ENCODE measurements at places on chromosomes 11 and 22.

- DNase-seq = no peak
Measured at GRCh38 chr22:22666307-22667091, 22.1 kb downstream of the GGTLC2 start.

DNA sequence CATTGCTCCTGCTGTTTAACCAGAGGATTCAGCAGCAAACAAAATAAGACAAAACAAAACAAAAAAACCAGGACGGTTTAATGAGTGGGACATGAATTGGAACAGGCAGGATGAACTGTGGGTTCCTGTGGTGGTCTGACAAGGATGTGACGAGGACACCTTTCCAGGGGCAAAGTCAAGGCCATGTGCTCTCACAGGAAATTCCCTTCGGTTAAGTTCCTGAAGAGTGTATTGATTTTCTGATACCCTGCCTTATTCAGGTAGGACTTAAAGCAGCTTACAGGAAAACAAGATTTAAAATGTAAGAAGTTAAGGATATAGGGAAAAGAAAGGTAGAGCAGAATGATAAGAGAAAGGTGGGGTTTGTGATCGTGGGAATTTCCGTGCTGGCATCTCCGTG lies 8.5 kb upstream of the PLET1 start:
- no peak for DNase-seq

DNA sequence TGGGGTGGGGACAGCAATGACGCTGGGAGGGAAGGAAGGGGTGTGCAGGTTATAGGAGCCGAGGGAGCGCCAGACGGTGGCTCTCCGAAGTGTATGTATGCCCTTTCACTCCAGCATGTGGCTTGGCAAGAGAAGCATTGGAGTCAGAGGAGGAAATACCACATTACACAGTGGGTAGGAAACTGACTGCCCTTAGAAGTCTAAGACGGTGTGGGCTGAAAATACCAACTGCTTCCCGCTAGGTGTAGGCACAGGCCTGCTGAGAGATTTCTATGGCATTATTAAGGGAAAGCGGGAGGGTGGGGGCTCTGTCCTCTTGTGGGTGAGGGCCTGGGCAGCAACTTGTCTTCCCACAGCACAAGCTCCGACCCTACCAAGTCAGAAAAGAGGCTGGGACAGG lies 44.7 kb downstream of the CACNG2 start:
- no peak for DNase-seq

DNA sequence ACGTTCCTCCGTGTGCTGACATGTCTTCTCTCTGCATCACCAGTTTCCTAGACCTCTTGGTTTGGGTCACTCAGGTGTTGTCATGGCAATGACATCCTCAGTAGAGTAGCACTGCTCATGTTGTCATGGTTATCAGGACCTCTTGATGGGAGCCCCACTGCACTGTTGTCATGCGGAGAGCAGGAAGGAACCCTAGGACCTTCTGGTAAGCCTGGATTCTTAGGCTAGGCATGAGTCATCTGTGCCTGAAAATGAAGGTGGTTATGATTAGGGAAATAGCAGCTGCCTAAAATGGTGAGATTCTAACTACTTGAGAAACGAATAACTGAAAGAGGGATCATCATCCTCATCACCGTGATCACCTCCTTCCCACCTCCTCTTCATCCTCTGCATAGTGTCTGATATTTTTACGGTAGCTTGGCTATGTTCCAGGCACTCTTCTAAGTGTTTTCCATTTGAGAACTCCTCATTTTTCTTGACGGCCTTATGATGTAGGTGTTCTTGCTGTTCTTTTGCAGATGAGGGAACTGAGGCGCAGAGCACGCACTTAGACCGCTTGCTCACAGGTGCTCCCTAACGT lies 858.4 kb downstream of the NTM start:
- no peak for DNase-seq

- no peak for DNase-seq
Measured at GRCh38 chr11:37264783-37265182, 666.7 kb upstream of the RAG2 start.

GRCh38 chr22:18062421-18062820 lies 15.4 kb upstream of the PEX26 start:
- no peak for DNase-seq

DNA sequence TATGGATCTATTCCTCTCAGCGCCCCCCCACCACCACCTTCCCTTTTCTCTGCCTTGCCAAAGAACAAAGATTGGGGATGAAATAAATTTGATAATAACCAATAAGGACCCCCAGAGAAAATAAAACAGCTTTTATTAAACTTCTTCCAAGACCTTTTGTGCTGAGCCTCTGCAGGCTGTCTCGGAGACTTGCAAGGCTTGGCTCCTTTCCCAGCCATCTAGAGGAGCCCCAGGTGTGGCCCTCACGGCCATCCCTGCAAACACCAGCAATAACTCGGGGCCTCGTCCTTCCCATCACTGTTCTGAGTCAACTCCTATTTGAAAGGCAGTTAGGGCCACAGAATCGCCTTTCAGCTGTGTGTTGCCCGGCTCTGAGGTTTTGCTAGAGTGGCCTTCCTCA lies 51.2 kb upstream of the LMO1 start:
- DNase-seq = peak; percentile 30

GRCh38 chr11:2267851-2268728 lies 2.3 kb downstream of the ASCL2 start:
- DNase-seq = no peak

DNA sequence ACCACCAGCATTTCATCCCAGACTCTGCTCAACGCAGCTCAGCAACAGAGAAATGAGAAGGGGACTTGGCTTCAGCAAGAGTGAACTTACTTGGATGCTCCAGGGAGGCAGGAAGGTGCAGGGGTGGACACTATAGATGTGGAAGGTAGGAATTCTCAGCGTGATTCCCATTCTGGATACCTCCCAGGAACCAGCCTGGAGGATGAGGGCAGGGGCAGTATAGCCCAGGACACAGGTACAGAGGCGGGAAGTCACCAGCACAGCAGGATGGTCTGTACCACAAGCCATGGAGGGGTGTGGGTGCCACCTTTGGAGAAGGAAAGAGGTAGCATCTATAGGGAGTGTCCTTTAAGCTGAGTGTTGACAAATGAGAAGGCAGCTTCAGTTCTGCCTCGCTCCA lies 1275.2 kb downstream of the TBC1D22A start:
- DNase-seq = no peak

DNA sequence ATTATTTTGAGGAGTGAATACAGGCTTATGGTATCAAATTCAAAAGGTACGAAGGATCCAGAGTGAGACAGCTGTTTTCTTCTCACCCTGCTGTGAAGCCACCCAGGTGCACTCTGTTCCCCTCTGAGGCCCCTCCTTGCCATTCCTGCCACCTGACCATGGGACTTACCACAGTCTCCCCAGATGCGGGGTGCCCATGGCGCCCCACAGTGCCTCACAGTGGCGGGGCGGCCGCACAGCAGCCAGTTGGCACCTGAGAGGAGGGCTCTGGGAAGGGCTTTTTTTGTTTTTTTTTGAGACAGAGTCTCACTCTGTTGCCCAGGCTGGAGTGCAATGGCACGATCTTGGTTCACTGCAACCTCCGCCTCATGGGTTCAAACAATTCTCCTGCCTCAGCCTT lies 151.7 kb downstream of the CEP164 start:
- DNase-seq = no peak

DNA sequence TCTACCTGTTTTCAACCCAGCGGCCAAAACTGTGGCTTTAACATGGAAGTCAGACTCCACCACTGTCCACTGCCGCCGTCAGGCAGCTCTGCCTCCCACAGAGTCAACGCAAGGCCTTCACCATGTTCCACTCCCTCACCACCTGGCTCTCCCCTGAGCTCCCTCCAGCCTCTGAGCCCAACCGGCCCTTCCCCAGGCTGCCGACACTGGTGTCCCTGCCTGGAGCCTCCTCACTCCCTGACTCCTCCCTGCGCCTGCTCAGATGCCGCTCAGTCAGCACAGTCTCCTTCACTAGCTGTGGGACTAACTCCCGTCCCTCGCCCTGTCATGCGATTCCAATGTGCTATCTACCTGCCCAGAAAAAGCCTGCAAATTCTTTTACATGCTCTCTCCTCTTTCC lies 16.3 kb downstream of the SULT4A1 start:
- DNase-seq = no peak

DNA sequence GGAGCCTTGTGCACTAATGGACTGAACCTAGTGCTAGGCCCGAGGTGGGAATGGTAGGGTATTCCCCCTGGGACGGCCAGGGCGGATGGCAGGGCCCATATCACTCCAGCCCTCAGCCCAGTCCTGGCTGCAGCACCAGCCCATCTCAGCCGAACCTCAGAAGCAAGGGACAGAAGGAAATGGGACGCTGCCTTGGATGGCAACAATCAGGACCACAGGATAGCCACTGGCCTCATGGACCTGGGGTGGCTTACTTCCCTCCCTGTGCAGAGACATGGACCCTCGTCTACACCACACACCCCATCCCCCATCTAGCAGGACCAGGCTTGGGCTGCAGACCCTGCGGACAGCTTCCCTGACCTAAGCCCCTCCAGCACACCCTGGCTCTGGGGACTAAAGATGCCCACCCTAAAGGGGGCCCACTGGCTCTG lies 24.1 kb downstream of the ARVCF start:
- DNase-seq = no peak

DNA sequence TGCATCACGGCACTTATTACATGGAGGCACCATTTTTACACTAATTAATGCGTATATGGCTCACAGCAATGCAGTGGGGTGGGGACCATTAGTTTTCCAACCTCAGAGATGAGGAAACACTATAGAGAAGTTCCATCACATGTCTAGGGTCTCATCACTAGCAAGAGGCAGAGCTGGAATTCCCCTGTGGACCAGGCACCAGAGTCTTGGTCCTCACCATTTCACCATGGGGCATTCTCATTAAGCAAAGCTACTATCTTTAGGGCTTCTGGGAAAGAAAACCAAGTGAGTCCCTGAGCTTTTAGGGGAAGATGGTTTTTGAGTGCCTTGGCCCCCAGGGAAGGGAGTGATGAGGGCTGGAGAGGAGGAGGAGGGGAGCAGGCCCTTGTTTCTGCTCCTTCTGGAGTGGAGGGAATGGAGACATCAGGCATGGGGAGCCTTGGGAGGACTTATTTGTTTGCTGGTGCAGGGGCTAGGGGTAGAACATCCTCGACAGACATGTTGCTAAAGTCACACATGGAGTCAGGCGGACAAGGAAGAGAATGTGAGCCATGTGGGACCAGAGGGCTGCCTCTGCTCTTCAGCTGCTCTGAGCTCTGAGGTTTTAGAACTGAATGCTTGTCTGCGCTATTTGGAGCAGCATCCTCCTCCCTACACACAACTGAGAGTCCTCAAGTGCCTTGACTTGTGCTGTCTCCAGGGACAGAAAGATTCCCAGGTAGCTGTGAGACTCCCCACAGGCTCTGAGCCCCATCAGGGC lies 40.3 kb upstream of the ZBED5 start:
- no peak for DNase-seq

- no peak for DNase-seq
Measured at GRCh38 chr11:6727971-6728760, 43.6 kb downstream of the OR2AG2 start.

DNA sequence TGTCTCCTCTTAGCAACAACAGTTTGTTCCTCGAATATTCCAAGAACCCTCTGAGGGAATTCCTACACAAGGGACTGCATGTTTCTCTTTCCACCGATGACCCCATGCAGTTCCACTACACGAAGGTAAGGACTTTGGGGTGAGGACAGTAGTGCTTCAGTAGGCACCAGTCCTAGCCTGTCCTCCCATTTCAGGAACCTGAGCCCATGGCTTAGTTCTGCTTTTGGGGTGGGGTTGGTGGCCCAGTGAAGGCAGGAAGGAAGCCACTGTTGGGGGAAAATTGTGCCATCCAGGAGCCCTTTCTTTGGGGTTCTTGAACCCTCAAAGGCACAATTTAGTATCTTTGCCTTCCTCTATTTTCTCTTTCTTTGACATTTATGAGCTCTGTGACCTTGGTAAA lies 38.2 kb downstream of the RNF141 start:
- no peak for DNase-seq

DNA sequence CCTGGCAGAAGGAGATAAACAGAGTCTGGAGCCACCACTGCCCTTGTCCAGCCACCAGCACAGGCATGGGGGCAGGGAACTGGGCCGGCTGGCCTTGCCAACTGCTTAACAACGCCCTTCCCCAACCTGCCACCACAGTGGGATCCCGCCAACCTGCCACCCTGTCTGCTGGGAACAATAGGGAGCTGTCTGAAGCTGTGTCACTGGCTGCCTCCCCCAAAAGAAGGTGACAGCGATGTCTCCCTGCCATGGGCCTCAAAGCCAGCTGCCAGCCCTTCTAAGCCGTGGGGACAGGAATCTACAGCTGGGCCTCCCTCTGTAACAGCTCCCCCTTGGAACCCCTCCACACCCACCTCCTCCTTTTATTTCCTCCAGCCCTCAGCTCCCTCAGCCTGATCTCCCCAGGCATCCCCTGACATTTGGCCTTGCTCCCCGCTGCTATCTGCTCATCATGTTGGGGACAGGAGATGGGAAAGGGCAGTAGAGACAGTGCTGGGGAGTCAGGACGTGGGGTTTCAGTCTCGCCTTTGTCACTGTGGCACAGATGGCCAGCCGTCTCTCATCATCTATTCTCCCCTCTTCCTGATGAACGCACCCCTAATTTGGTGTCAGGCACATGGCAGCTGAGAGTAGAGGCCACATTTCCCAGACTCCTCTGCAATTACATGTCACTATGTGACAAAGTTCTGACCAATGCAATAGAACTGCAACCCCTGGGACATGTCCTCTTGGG lies 51.3 kb upstream of the PRDM11 start:
- DNase-seq = no peak

DNA sequence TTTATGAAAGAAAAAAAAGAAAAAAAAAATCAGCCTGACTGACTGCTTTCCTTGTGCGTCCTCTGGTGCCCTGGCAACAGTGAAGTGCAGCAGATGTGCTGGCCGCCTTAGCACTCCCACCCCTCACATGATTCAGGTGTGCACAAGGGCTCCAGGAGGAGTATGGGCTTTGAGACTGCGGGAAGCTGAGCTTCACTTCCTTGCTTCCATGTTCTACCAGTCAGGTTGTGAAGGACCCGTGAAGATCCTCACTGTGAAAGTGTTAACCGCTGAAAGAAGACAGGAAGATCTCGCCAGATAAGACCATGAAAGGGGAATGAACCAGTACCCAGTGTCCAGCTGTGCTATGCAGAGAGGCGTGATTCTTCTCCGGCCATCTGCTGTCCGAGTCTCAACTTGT lies 48.2 kb downstream of the HIRA start:
- no peak for DNase-seq

DNA sequence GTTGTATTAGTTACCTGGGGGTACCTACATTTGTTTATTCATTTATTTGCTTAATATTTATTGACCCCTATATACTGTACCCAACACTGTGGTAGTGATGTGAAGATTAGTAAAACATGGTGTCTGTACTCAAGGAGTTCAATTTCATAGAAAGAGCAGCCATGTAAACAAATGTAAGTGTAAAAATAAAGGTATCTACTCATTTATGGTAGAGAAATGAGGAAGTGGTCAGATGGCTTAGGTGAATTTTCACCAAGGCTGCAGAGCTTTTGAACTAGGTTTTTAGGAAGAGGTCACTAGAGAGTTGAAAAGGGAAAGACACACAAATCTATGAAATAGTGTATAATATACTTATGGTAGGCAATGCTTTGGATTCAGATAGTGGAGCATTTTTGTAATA lies 11.1 kb downstream of the CTR9 start:
- DNase-seq = no peak

DNA sequence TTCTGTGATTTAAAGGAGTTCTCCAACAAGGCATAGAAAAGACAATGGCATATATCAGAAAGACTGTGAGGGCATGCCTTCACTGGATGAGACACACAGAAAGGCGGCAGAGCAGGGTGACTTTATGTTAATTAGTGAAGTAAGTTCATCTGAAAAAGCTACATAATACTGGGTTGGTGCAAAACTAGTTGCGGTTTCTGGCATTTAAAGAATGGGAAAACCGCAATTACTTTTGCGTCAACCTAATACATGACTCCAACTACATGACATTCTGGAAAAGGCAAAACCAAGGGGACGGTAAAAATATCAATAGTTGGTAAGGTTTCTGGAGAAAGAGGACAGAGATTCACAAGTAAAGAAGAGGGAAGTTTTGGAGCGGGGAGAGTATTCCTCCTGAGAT lies 5.1 kb downstream of the RFPL1 start:
- no peak for DNase-seq
